CD8-positive, alpha-beta memory T cell (primary cell): ENCODE measurements at places on chromosomes 5 and 9. TPM values are rescaled to one million over a fixed set of nuclear protein-coding genes. Genes with fewer than 3 reads are reported as not detected.

Gene RHOBTB3
- 2.4 TPM for polyA plus RNA-seq

Gene PAPPA
- not detected for polyA plus RNA-seq

Gene NUTM2F
- polyA plus RNA-seq, result not detected

Gene SPINK7
- polyA plus RNA-seq, result not detected

DNA sequence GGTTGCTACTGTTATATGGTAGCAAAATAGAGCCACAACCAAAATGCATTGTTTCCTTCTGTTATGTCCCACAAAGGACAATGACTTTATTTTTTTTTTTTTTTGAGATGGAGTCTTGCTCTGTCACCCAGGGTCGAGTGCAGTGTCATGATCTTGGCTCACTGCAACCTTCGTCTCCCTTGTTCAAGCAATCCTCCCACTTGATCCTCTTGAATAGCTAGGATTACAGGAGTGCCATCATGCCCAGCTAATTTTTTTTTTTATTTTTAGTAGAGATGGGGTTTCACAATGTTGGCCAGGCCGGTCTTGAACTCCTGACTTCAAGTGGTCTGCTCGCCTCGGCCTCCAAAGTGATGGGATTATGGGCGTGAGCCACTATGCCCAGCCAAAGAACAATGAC lies 527.7 kb upstream of the SGCD start:
- DNase-seq, result no peak

DNA sequence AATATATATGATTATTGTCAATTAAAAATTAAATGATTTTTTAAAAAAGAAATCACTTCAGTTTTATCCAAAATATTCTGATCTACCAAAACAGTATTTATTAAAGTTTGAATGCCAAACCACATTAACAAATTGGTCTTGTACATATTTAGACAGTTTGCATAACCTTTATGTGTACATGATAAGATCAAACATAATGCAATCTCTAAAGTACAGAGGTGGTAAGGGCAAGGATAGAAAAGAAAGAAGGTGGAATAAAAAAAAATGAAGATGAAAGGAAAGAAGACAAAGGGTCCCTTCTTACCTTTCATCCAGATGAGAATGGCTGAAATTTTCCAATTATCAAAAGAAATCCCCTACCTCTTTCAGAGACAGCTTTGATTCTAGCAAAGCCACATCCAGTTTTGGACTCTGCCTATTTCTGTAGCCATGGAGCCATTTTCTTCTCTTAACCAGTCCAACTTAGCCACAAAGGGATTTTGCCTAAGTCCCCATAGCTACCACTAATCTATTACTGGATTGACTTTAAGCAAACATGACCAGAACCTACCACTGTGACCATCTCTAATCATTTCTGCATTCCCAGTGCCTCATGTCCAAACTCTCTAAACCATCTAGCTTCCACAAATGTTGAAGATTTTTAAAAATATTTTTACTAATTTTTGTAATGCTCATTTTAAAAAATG lies 133.3 kb upstream of the TRPM3 start:
- no peak for DNase-seq

GRCh38 chr5:168317521-168318147 lies 26.2 kb downstream of the WWC1 start:
- DNase-seq, result no peak

GRCh38 chr5:123044926-123045617 lies 8.5 kb upstream of the PPIC start:
- DNase-seq, result no peak

DNA sequence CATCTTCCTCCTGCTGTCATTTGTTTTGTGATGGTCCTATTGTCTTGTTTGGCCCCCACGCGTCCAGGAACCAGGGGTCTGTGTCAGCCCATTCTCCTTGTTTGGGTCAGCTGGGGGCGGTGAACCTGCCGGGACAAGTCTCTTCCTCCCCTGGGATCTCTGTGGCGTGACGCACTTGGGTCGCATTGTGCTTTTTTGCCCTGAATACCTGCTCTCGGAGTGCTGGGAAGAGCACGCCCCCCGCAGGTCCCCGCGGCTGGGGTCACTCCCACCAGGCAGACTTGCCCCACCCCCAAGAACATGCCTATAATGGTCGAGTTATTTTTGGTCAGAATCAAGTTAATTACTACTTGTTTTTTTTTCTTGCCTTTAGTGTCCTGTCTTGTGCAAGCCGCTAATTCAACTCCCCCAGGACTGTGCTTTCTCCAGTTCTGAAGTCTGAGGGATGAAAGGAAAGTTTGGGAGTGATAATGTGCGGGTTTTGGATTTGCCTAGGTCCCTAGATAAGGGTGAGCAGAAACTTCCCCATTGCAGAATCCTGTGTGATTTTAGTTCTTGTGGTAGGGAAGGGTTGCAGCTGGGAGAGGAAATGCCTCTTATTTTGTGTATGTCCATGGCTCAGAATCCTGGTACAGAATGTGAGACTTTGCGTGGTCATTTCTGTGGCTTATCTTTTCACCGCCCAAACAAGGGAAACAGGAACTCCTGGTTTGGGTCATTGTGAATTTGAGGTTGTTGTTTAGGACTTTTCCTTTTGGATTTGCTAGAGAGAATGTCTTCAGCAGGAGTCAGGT lies 789 bp downstream of the ACER2 start:
- no peak for DNase-seq
